LHCN-M2 (cell line): ENCODE measurements at places on chromosomes 12 and 14. TPM values are rescaled to one million over a fixed set of nuclear protein-coding genes. Genes with fewer than 3 reads are reported as not detected.

DNA sequence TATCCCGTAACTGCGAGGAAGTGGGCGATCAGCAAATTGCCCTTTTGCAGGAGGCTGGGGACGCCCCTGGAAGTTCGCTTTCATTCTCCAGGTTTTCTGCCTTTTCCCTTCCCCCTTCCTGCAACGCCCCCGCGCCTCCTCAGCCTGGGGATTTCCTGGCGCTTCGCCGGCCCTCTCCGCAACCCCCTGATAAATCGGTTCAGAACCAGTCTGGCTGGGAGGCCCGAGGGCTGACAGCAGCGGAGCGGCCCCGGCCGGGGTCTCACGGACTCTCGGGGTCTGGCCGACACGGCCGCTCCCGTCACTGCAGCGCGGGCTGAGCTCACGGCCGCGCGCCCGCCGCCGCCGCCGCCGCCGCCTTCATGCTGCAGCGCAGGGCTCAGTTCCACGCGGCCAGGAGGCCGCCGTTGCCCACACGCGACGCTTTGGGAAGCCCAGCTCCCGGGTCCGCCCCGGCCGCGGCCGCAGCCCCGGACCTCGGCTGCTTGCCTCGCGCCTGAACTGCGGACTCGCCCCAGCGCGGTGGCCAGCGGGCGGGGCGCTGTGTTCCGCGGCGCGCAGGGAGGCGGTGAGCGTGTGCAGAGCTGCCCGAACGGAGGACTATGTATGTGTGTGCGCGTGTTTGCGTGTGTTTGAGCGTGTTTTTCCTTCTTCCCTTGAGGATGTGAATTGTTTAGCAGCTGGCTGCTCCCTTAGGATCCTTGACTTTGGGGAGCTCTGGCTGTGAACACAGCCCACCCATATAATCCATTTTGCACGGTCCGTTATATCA is at the start of gene LRFN5:
TSS of gene LRFN5 (plus strand) at position 345 of the 772 bp plus-strand sequence.
- DNase-seq = no peak

CHGA gene
- not detected in 2 replicates for total RNA-seq

GRCh38 chr12:69466867-69467266 is 3.3 kb upstream of the FRS2 start:
- no peak for DNase-seq

SSTR1 gene
- total RNA-seq = 6.9 and 7.7 TPM in 2 replicates

DNA sequence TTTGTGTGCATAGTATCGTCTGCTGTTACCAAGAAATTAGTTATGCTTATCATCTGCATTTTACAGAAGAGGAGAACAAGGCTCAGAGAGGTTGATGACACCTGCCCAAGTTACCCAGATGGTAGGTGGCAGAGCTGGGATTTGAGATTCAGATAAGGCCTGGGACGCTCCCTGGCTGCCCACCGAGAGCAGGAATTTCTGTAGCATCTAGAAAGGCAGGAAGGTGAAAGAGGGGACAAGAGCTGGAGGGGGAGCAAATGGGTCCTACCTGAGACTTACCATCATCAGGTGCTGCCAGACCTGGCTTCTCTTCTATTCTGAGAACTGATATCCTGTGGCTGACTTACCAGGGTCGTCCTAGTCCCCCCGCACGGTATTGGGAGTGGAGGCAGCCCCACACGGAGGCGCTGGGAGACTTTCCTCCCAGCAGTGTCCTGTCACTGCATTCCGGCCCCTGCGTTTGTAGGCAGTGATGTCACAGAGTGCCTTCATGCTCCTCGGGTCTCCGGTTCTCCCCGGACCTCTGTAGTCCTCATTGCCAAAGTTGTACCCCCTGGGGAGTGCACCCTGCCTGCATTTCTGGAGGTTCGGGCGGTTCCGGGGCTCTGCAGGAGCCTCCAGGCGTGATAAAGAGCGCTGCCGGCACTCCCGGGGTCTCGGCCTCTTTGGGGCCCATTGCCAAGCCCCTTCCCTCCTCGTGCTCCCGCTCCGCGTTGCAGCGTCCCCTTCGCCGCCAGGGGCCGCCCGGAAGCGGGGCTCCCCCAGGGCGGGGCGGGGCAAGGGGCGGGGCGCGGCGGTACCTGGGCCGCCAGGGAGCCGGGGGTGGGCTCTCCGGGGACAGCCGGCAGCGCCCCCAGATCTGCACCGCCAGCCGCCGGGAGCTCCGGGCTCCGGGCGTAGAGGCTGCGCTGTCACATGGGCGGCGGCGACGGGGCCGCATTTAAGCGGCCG is at the start of gene CABP1:
TSS of gene CABP1 (plus strand) at position 856 of the 951 bp plus-strand sequence. CDS start at position 916, 60 bp downstream.
- no peak for DNase-seq
